ENCODE measurements at places on chromosomes 13 and 19.

DNA sequence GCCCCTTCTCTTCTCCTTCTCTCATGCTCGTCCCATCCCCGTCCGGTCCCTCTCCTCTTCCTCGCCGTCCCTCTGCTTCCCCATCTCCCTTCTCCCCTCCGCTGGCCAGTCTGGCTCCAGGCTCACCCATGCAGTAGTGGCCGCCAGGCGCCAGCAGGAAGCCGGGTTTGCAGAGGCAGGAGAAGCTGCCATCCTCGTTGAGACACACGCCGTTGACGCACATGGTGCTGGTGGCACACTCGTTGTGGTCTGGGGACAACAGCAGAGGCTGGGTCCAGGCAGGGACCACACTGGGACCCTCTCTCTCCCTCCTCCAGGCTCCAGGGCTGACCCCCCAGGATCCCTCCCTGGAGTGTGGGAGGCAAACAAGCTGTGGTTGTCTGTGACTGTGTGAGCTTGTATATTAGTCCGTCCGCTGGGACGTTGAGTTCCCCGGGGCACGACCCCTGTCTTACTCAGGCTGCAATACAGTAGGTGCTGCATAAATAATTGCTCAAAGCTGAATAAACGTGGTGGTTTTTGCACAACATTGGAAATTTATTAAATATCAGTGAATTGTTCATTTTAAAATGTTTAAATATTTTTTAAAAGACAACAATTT is 16.4 kb downstream of the FBN3 start:
- DNase-seq: no peak

GRCh38 chr13:113618455-113618854 is 33.9 kb downstream of the TFDP1 start:
- no peak for DNase-seq

GRCh38 chr19:43028866-43029265 is 2.6 kb upstream of the PSG11 start:
- no peak for DNase-seq

GRCh38 chr19:4016903-4017638 is 9.5 kb downstream of the PIAS4 start:
- DNase-seq: no peak

GRCh38 chr13:38348861-38349389 is 726 bp upstream of the UFM1 start:
- DNase-seq: peak; percentile 37

DNA sequence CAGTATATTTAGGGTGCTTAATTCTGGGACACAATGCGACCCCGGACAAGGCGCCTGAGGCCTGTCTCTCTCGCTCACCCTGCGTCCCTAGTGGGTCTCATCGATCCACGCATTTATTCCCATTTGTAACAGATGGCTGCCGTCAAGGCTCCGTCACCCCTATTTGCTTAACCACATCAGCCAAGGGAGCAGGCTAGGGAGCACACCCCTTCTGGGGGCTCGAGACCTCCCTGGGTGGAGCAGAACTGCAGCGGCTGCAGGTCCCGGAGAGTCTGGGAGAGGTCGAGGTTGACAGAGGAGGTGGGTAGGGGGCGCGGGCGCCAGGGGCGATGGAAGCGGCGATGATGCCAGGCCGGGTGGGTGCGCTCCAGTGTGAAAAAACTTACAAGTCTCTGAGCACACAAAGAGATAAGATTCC is 507 bp downstream of the ALG5 start:
- DNase-seq: no peak

GRCh38 chr13:59345311-59345710 is 818.4 kb downstream of the DIAPH3 start:
- peak; percentile 30 for DNase-seq

- DNase-seq: no peak
Measured at GRCh38 chr13:21657538-21657937, 13.3 kb upstream of the FGF9 start.

- no peak for DNase-seq
Measured at GRCh38 chr13:102586615-102587014, 10.2 kb upstream of the TPP2 start.

- no peak for DNase-seq
Measured at GRCh38 chr13:25725104-25725503, 326.7 kb downstream of the SHISA2 start.

GRCh38 chr13:22789916-22790315 is 390.9 kb upstream of the SGCG start:
- no peak for DNase-seq

DNA sequence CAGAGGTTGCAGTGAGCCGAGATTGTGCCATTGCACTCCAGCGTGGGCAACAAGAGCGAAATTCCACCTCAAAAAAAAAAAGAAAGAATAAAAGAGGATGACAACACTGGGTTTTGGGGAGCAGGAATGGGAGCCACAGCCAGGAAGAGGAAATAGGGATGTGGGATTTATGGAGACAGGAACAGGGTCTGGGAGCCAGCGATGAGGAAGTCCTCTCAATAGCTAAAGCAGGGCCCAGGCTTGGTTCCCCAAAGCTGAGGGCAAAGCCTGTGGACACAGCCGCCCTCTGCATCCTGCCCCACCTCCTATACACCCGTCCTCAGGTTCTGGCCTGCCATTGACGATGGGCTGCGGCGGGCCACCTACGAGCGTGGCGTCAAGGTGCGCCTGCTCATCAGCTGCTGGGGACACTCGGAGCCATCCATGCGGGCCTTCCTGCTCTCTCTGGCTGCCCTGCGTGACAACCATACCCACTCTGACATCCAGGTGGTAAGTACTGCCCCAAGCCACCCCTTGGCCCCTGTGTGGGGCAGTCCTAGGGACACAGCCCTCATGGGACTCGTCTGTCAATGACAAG is 13.6 kb downstream of the HIPK4 start:
- DNase-seq: no peak

- DNase-seq: no peak
Measured at GRCh38 chr13:113489549-113490495, 689 bp downstream of the DCUN1D2 start.

GRCh38 chr13:91406619-91407018 is 8.2 kb downstream of the GPC5 start:
- DNase-seq: no peak

DNA sequence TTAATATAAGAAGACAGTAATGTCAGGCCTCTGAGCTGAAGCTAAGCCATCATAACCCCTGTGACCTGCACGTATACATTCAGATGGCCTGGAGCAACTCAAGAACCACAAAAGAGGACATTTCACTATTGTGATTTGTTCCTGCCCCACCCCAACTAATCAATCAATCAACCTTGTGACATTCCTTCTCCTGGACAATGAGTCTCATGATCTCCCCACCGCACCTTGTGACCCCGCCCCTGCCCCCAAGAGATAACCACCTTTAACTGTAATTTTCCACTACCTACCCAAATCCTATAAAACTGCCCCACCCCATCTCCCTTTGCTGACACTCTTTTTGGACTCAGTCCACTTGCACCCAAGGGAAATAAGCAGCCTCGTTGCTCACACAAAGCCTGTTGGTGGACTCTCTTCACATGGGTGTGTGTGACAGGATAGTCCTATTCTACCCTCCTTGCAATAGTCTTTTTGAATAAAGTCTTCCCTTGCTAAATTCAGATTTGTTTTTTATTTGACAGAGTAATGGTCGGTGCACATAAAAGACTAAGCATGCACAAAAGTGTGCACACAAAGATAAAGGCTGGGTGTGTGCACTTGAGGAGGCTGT is 14.0 kb downstream of the CD70 start:
- no peak for DNase-seq

DNA sequence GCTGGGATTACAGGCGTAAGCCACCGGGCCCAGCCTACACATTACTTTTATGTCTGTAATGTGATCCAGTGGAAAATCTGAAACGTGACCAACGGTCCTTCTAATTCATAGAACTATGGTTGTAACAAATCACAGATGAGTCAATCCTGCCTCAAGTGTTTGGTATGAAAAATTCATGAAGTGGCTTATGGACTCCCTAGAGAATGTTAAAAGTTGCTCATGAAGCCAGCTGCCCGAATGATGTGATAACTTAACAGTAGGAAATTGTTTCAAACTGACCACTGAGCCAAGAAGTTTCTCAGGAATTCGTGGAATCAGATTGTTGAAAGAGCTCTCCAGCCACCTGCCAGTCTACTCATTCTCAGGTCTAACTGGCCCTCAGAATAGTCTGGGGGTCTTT is 59.4 kb upstream of the FARP1 start:
- no peak for DNase-seq

GRCh38 chr13:51385114-51385513 is 45.6 kb downstream of the SERPINE3 start:
- DNase-seq: no peak

DNA sequence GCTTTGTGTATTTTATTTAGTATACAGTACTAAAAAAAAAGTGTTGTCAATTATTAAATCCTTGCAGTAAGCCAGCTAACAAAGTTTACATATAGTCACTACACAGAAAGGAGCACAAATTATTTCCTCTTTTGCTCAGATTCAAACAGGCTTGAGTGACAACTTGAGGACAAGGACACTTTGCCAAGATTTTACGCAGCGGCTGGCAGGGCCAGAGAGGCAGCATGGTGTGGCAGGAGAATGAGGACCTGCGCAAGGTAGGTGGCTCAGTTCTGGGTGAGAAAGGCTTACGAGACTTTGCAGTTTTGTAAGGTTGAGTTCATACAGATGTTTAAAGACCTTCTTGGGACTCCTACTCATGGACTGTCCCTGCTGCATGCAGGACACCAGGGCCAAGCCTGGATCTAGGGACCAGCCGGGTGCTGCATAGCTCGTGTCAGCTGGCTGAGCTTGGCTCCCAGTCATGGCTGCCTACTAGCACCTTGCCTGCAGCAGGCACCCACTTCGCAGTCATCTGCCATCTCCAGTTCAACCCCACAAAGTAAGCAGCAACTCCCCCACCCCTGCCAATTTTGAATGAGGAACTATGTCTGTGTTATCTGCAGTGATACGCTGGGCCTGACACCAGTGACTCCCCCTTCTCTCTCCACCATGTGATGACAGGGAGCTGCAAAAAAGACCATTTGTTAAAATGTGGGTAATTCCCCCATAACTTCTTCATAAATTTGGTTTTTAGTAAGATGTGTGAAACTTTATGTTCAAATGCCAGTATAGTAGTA is 3.7 kb upstream of the TUBA3C start:
- no peak for DNase-seq

- DNase-seq: no peak
Measured at GRCh38 chr19:41427647-41428480, 690 bp upstream of the B3GNT8 start.

DNA sequence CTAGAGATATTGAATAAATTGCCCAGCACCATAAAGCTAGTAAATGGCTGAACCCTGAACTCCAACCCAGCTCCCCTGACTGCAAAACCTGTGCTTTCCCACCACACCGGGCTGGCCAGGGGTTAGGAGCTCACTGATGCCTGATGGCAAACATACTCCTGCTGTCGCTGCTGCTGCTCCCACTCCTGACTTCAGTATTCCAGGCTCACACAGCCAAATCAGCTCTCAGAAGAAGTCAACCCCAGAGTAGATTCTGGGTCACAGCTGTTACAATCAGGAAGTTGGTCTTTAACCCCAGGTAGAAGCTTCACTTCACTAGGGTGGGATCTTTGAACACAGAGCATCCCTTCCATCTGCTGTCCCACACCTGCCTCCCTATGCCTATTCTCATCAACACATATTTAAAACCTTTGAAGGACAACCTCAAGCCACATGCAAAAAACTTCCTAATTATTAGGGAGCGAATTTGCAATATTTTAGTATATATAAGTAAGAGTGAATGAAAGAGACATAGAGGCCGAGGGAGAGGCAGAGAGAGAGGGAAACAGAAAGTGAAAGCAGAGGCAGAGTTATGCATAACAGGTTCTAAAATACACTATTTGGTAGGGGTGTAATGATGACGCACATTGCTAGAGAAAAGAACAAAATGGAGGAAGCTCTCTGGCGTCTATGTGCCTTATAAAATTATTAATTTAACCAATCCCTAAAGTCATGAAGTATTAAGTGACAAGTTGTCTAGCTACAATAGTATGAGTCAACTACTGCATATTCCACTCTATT is 99.4 kb upstream of the SERP2 start:
- DNase-seq: peak; percentile 32

GRCh38 chr19:13176345-13176744 is 26.1 kb downstream of the IER2 start:
- DNase-seq: no peak

- no peak for DNase-seq
Measured at GRCh38 chr13:39037410-39037879, 444 bp downstream of the PROSER1 start.

DNA sequence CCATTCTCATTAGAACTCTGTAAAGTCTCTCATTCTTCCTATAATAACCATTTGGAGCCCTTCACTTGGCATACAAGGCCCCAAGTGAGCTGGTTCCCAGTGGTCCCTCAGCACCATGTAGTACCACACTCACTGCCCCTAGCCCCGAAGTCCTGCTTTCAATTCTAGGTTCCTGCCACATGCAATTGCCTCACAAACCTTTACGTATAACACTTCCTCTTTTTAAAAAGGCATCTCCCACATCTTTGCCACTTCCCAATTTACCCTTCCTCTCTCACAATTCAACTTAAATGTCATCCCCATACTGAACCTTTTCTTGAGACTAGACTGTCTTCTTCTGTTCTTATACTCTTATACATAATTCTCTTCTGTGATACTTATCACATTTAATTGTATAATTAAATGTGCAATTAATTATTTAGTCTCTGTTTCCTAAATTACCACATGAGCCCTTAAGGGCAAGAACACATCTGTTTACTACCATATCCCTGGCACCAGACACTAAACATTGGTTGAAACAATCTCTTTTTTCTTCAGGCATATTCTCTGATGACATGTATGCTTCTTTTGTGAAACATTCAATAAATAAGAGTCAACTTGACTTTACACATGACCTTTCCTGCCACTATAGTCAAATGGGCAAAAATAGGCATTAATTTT is 304.0 kb downstream of the SPRY2 start:
- no peak for DNase-seq

DNA sequence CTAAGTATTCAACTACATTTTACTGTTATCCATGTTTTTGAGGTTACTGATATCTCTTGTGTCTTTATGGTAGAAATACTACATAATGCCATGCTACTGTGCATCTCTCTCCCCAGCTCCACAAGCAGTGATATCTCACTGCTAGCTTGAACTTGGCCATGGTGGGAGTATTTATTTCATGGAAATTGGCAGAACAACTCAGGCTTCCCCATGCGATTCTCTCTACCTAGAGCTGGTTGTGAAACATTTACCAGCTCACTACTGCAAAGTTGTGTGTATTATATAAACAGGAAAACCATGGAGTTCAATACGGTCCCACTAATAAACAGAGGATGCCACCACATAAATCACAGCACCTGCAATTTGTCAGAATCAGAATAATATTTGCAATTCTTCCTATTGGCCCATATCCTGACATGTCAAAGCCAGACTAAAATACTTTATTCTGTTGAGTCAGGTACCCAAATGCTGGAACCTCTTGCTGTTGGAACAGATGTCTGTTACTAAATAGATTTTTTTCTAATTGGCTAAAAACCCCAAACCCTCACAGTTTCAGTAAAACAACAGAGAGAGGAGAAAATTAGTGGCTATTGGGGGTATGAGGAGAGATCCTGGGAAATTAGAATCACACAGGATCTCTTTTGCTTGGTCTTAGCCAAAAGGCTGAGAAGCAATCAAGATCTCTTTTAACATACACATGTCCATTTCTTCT is 91.4 kb upstream of the SLC10A2 start:
- DNase-seq: no peak

GRCh38 chr13:113220877-113221276 is 11.5 kb downstream of the CUL4A start:
- DNase-seq: no peak

Data from skin of body (tissue), 3 donors.